MG63 (cell line): ENCODE measurements at places on chromosomes 11 and 22. TPM values are rescaled to one million over a fixed set of nuclear protein-coding genes. Genes with fewer than 3 reads are reported as not detected.
A peak's percentile ranks its signal among the peaks of the same experiment; 100 is the strongest.

DNA sequence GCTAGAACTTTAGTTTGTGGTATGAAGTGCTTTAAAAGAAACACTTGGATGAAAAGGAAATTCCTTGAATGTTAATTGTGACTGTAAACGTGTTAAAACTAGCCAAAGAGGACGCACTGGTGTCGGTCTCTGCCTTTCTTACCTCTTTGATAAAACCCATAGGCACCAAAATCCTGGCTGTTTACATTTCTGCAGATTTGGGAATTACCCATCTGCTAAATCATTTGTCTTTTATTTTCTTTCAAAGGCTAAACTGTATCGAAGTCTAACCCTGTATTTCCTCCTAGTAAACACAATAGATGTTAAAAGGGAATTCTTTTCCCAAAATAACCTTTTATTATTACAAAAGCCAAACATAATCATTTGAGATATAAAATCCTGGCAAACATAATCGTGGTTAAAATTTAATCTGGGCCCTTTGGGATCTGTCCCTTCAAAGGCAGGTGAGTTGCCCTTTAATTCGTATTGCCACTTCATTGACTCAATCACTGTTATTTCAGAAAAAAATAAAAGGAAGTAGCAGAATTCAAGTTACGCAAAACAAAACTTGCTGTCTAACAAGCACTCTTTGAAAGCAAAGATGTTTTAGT lies 2.4 kb downstream of the RASSF10 start:
- DNase-seq = no peak

GRCh38 chr11:102994105-102994504 lies 38.6 kb upstream of the MMP13 start:
- no peak for DNase-seq

DNA sequence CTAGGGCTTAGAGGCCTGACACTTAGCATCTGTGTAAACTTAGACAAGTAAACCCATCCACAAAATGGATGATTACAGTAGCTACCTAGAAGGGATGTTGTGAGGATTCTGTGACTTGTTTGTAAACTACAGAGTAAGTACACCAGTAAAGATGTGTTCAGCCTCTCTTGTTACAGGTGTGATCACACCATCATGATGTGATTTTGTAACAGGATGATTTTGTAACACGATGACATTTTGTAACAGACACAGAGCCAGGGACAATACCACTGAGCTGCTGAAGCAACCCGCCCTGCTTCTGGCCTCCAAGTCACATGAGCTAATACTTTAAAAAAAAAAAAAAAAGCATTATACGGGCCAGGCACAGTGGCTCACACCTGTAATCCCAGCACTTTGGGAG lies 17.0 kb downstream of the FADD start:
- no peak for DNase-seq

GRCh38 chr22:50299785-50300619 lies 7.4 kb downstream of the PLXNB2 start:
- peak; percentile 46 for DNase-seq

DNA sequence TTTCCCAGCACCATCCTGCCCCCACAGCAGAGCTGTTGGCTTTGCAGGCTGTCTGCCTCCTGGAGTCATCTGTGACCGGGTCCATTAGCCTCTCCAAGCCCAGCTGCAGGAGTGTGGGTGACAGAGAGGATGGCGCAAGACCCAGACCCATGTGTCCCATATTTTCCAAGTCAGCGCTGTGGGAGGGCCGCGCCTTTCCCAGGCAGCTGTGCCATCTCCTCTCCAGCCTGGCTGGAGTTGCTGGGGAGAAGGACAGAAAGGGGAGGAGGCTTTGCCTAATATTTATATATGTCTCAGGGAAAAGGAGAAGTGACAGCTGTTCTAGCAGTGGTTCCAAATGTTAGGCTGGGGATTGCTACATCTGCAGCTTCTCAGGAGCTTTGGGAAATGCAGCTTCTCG lies 15.7 kb downstream of the DTX4 start:
- DNase-seq = no peak

DNA sequence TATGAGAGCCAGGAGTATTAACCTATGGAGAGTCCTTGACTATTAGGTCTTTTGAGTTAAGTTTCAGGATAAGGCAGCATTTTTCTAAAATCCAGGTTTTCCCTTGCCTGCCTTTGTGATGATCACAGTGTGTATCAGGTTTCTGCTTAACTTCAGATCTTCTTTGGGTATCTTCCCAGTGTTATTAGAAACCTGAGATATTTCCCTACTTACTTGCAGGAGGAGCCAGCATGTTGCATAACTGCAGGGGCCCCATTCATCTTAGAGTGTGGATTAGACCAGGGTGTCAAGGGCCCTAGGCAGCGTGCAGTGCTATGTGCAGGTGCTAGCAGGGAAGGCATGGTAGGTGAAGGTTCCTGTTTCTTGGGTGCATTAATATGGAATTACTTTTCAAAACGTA lies 69.5 kb downstream of the ZNRF3 start:
- no peak for DNase-seq

GRCh38 chr11:134261626-134262488 lies 8.5 kb downstream of the ACAD8 start:
- no peak for DNase-seq

DNA sequence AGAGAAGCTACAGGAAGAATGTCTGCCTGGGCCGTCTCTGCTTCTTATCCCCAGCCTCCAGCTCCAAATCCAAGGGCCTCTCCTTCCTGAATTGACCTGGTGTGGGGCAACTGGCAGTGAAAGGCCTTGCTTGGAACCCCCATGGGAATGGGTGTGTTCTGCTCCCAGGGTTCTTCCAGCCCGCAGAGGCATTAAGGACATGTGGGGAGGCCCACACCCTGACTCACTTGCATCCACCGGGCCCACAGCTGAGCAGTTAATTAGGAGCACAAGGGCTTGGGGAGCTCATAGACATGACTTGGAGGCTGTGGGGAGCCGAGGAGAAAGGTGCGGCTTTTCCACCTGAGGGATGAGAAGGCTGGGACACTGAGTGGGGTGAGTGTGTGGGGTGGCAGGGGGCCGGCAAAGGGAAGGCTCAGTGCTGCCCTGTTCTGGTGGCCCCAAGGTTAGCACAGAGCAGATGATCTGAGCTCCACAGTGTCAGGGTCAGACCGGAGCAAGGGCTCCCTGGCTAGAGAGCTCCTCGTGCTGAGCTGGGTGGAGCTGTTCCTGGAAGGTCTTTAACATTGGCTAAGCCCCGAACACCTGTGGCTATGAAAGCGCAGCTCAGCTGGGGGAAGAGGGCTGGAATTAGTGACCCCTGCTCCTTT lies 64.5 kb upstream of the NECTIN1 start:
- DNase-seq = peak; percentile 20

- DNase-seq = no peak
Measured at GRCh38 chr11:6129011-6129410, 21.5 kb downstream of the OR56B4 start.

DNA sequence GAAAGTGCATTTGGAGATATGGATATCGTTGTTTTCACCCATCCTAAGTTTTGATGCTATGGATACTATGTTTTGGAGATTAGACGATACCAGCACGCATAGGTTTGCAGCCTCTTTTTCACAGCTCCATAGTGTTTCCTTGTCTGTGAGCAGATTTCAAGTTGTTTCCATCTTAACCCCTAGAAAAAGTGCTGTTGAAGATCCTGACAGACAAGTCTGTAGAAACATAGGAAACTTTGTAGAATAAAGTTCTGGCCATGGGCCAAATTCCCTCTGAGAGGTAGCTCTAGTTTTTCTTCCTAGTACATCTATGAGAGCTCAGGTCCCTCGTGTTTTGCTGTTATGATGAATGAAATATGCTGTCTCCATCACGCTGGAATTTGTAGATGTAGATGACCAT lies 32.4 kb downstream of the ST3GAL4 start:
- DNase-seq = no peak

DNA sequence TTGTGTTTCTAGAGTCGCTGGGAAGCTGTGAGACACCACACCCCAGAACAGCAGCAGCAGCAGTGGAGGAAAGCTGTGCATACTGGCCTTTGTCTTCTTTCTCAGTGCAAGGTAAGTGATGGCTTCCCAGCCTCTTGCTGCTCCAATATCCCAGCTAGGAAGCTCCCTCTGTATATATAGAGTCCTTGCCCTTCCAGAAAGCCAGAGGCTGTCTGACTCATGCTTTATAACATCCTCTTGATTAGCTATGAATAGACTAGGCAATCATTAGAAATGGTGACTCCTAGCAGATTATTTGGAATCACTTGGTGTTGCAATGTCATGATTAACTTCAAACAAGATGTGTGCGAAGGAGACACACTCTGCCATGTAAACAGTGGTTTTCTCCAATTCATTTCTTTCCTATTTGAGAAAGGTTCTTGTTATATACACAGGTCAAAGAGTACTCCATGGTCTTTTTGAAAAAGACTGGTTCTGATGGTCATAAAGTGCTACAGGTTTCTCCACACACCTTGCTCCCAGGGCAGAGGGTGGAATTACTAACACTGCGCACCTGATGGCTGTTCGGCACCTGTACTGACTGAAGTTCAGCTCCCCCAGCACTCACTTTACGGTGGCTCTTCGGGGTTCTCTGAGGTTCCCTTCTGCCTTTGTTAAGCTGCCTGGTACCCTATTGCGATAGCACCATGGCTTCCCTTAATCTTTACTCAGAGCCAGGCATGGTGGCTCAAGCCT lies at the start of gene MMP1:
TSS of gene MMP1 (minus strand) at position 149 of the 735 bp plus-strand sequence. CDS start at position 81, 68 bp downstream.
- DNase-seq = peak; percentile 27

DNA sequence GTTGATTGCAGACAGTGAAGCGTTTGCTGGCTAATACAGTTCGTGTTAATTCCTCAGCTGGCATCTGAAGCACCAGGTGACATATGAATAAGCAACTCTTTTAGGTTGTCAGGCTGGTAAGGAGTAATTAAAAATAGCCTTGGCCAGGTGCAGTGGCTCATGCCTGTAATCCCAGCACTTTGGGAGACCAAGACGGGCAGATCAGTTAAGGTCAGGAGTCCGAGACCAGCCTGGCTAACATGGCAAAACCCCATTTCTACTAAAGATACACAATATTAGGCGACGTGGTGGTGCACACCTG lies 74.9 kb downstream of the CECR2 start:
- no peak for DNase-seq

DNA sequence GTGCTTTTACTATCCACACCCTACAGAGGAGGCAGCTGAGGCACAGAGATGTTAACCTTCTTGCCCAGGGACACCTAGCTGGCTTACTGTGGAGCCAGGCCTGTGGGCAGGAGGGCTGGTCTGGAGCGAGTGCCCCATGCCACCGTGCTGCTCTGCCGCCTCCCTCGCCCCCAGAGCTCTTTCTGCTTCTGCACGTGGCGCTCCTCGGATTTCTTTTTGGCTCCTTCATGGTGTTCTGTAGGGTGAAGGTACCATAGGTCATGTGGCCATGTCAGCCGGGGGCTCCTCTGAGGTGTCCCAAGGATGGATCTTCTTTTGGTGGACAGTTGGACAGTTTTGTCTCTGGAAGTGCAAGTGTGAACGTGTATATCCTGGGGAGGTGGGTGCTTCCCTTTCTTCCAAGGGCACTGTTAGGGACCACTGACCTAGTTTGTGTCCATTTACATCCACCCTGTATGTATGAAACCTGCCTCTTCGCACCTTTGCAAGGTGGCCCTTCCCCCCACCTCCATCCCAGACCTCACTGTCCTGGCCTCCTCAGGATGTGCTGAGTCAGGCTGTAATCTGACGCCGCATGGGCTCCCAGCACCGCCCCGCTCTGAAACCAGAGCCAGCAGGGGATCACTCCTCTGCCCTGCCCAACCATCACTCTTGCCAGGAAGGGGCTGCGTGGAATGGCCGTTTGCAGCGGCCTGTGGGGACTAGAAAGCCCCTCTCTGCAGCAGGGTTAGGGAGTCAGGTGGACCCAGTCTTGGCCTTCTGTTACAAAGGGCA lies 31.7 kb downstream of the POLR3H start:
- peak; percentile 57 for DNase-seq

- DNase-seq = no peak
Measured at GRCh38 chr11:69230856-69231425, 63.0 kb upstream of the MYEOV start.

DNA sequence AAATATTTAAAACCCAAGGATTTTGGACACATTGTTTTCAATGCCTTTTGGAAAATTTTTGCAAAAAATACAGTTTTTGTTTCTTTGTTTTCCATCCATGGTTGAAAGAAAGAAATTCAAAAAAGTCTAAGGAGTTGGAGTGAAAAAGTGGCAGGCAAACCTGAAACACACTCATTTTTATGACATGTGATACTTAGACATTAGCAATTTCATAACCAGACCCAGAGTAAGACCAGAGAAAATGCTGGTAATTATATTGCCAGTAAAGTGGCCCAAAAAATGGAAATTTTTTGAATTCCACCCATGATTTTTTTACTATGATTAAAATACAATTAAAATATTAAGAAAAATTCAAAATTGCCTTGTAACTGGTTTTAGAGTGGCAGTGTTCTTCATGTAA lies 128.2 kb downstream of the SLC17A6 start:
- DNase-seq = no peak

DNA sequence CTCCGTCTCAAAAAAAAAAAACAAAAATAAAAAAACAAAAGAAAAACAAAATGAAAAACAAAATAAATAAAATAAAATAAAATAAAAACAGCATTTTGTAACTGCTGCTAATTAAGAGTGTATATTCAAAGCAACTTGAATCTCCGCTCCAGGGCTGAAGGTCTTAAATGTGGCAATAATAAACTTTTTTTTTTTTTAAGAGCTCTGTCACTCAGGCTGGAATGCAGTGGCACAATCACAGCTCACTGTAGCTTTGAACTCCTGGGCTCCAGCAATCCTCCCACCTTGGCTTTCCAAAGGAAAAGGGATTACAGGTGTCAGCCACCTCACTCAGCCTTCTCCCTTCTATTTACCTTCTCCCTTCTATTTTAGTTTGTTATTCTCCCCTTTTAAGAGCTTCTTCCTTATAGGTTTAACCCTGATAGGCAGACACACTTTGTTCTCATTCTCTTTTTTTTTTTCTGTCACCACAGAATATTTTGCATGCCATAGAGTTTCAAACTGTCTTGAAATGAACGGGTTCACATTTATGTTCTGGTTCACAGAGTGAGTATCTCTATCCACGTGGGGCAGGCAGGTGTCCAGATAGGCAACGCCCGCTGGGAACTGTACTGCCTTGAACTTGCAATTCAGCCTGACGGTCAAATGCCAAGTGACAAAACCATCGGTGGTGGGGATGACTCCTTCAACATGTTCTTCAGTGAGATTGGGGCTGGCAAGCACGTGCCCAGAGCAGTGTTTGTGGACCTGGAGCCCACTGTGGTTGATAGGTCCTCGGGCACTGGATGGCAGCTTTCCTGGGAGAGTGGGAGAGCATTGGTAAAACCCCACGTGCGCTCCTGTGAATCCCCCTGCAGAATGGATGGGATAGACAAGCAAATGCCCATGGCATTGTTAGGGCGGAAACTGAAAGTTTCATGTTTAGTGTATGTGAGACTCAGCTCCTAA lies 19.4 kb downstream of the LRRC74B start:
- DNase-seq = no peak

GRCh38 chr11:59770319-59770718 lies 15.1 kb downstream of the STX3 start:
- DNase-seq = no peak

- no peak for DNase-seq
Measured at GRCh38 chr11:76382209-76382608, 1.1 kb downstream of the GVQW3 start.

- no peak for DNase-seq
Measured at GRCh38 chr11:63922673-63923192, 5.8 kb upstream of the RCOR2 start.

PHOX2A gene
- not detected in 2 replicates for total RNA-seq

FLRT1 gene
- 0.25 TPM in 1 of 2 replicates, not detected in the other for total RNA-seq

GDPD4 gene
- not detected in 2 replicates for total RNA-seq

TH gene
- total RNA-seq = not detected in 2 replicates

CTSF gene
- total RNA-seq = 13.0 and 17.7 TPM in 2 replicates

SUSD2 gene
- total RNA-seq = 0.20 TPM in 1 of 2 replicates, not detected in the other

AASDHPPT gene
- 44.5 and 62.1 TPM in 2 replicates for total RNA-seq

FAM118B gene
- total RNA-seq = 16.9 and 19.8 TPM in 2 replicates

MFRP gene
- total RNA-seq = not detected in 2 replicates

FAM83F gene
- total RNA-seq = not detected in 2 replicates

NCF4 gene
- total RNA-seq = not detected in 2 replicates

RFPL1 gene
- not detected in 2 replicates for total RNA-seq

CCDC157 gene
- total RNA-seq = 1.0 and 2.6 TPM in 2 replicates

MMP11 gene
- 2.0 and 4.9 TPM in 2 replicates for total RNA-seq
